ENCODE measurements at places on chromosomes 13 and 19. TPM values are rescaled to one million over a fixed set of nuclear protein-coding genes. Genes with fewer than 3 reads are reported as not detected.

The KRI1 gene
- 34.4 TPM for total RNA-seq

The PSG2 gene
- not detected for total RNA-seq

The C19orf33 gene
- total RNA-seq, result 1,160 TPM

The CLEC17A gene
- total RNA-seq, result not detected

The PCDH17 gene
- total RNA-seq, result 0.80 TPM

The FRY gene
- 42.6 TPM for total RNA-seq

The ZNF534 gene
- total RNA-seq, result not detected

The OR4F17 gene
- not detected for total RNA-seq

The METTL21C gene
- not detected for total RNA-seq

The LTBP4 gene
- 187 TPM for total RNA-seq

The MYPOP gene
- 5.5 TPM for total RNA-seq

The ZNF90 gene
- 24.5 TPM for total RNA-seq

The JAK3 gene
- total RNA-seq, result 2.3 TPM

The KCNC3 gene
- 0.37 TPM for total RNA-seq

The ZNF550 gene
- total RNA-seq, result 3.4 TPM

The PRR12 gene
- total RNA-seq, result 12.2 TPM

The TBXA2R gene
- not detected for total RNA-seq

The FSD1 gene
- total RNA-seq, result 1.5 TPM

The POU4F1 gene
- total RNA-seq, result not detected

The ZNF728 gene
- not detected for total RNA-seq

The URAD gene
- 142 TPM for total RNA-seq

The SLC10A2 gene
- 3.0 TPM for total RNA-seq

The ALDH16A1 gene
- total RNA-seq, result 465 TPM

All from transverse colon (tissue), 4 donors.